ENCODE measurements at places on chromosomes 7 and 10.
A peak's percentile ranks its signal among the peaks of the same experiment; 100 is the strongest.

- no peak for DNase-seq
Measured at GRCh38 chr7:92586403-92586802, 3.8 kb downstream of the FAM133B start.

DNA sequence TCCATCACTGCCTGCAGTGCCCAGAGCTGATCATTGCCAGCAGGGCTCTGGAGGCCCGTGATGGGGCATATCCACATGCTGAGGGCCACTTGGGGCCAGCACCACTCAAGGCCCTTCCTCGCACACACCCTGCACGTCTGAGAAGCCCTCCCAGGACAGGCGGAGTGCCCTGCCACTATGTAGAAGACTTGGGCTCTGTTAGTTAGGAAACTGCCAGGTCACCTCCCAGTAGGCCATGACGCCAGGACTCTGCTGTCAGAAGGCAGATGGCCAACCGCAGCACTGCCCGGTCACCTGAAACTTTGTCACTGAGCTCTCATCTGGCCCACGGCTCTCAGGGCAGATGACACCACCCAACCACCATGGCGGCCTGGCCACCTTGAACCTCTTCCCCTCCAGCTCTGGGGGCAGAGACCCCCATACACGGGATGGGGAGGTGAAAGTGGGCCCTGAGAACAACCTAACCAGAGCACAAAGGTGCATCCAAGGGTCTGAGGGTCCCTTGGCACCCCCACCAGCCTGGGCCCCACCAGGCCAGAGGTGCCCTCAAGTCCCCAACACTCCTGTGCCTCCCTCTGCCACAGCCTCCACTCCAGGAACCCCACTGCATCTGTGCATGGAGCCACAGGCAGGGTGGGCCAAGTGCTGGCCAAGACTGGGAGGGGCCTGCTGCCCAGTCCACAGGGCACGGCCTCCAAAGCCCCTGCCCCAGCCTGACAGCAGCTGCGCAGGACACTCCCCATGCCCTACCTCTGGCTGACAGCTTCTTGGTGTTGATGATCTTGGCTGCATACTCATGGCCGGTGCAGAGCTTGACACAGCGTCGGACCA, 41.8 kb downstream of the CAMK2B start:
- no peak for DNase-seq

DNA sequence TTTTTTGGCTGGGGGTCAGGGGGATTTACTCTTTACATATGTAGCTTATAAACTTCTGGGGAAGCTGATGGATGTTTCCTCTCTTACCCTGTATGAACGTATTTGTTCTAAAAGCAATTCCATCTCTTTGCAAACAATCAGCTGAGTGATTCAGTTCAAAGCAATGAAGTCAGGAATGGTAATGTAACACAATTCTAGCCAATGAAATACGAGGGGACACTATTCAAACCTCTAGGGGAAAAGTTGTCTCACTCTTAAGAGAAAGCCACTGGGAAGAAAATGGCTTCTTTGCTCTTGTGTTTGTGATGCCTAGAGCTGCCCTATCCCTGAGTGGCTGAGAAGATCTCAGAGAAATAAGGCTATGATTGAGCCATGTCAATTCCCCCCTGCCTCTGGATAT, 134.8 kb upstream of the SEMA3C start:
- DNase-seq, result no peak

GRCh38 chr10:110558041-110558440, 9.5 kb upstream of the SMC3 start:
- no peak for DNase-seq

DNA sequence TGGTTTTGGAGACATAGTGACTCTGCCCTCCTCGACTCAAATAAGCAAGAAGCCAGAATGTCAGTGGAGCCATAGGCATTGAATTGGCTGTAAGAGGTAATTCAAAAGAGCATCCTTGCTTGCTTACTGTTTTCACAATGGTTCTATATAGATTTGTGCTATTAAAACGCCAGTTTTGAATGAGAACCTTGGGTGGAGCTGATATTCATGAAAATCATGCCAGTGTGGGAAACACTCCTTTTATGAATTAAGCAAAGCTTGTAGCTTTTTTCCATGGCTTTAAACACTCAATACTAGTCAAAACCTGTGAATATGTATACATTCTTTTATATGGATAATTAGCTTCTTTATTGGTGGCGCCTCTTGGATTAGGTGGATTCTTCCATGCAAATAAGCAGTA, 252.5 kb downstream of the SLC25A13 start:
- DNase-seq, result no peak

- peak; percentile 36 for DNase-seq
Measured at GRCh38 chr10:132396494-132397035, 435 bp upstream of the PWWP2B start.

GRCh38 chr7:29112721-29113120, 33.6 kb downstream of the CPVL start:
- DNase-seq, result no peak

Measured in stimulated activated CD4-positive, alpha-beta T cell treated with anti-CD3 and anti-CD28 coated beads, Interleukin-1b, Interleukin-23, amount 100 ng/mL, for 4 hours (primary cell).